ENCODE measurements at places on chromosomes 1 and 21.

GRCh38 chr1:173420330-173420806 is 56.8 kb upstream of the PRDX6 start:
- DNase-seq = peak; percentile 20

DNA sequence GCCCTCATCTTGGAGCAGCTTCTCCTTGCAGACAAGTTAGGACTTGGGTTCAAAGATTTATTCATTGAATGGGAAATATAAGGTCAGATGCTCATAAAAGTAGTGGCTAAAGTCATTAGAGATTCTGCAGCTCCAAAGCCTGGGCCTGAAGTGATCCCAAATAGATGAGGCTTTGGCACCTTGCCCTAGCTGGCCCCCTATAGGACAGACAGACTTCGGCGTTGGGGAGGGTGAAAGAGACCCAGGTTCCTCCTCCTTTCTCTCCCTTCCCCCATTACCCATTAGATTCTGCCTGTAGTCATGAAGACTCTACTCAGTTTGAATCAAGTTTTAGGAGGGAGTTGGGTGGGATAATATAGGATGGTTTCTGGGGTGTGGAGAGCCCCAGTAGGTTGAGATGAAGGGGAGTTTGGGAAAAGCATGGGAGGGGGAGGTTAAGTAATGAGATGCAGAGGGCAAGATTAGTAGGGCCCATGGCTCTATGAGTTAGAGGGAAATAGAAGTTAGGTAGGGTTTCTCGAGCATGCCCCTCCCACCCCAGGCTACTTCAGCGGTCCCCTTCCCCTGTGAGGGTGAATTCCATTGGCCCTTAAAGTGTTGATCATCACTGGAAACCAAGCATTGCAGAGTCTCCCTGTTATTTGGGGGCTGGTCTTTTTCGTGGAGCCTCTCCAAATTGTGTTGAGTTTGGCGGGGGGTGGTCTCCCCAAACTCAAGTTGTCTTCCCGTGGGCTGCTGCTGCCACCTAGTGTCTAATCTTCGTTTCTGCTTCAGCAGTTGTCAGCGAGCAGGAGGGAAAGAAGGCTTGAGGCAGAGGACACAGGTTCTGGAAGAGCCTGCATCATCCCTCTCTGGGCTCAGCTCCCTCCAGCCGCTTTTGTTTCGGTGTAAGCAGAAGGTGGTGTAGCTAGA is 2.1 kb upstream of the AHDC1 start:
- no peak for DNase-seq

GRCh38 chr1:185309566-185309965 is 7.5 kb downstream of the IVNS1ABP start:
- DNase-seq = no peak

DNA sequence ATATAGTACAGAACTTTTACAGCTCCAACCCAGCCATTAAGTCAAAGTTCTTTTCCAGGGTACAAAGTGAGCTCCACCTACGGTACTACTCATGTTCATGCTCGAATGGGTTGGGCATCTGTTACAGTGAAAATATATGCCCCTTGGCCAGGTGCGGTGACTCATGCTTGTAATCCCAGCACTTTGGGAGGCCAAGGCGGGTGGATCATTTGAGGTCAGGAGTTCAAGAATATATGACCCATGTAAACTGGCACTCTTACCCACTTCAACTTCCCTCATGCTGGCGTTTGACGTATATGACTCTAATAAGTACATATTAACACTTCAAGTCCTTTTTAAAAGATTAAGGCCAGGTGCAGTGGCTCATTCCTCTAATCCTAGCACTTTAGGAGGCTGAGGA is 71.3 kb upstream of the PKN2 start:
- no peak for DNase-seq

- peak; percentile 88 for DNase-seq
Measured at GRCh38 chr1:117001254-117001927, at the start of gene CD101. TSS of gene CD101 (plus strand) at chr1:117001760. CDS start at chr1:117001818, 58 bp downstream.

DNA sequence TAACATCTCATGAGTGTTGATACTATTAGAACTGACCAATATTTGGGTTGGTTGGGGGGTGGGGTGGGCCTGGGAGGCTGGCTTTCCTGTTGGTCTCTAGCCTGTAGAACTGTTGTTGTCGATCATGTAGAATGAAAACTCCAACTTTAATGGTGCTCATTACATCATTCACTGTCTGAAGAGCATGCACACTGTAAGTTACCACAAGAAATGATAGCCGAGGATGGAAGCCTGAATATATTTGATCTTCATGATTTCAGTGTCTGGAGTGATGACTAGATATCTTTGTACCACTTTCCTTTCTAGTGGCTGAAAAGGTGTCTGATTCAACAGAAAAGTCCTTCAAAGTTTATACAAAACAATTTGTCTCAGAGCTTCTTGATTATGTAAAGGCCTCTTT is 123.6 kb downstream of the XCL2 start:
- no peak for DNase-seq

DNA sequence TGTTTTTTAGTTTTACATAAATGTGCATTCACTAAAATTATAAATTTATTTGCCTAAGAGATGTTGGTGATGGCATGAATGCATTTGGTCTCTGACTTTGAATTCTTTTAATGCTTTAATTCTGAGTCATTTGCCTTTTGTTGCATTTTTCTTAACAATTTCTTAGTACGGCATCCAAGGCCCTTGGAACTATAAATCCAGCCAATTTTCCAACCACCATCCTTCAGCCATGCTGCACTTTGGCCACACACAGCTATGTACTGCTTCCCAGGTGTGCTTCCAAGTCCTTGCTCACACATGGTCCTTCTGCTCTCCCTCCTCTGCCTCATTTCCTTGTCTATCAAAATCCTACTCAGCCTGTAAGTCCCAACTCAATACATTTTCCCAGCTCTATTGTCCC is 161.0 kb downstream of the DHRS3 start:
- no peak for DNase-seq

DNA sequence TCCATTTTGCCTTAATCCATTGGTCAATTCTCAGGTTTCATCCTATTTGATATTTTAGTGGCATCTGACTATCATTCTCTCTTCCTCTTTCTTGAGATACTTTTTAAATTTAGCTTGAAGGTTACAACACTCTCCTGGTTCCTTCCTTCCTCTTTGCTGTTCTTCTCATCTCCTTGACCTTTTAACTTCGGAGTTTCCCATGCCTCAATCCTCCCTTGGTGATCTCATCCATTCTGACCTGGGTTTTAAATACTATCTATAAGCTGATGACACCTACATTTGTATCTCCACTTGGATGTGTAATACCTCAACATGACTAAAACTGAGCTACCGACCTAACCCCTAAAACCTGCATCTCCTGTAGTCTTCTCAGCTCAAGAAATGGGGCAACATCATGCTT is 4.8 kb upstream of the ZNF687 start:
- no peak for DNase-seq

- no peak for DNase-seq
Measured at GRCh38 chr1:70458131-70458530, 47.1 kb downstream of the CTH start.

GRCh38 chr1:217063172-217063908 is 340.1 kb upstream of the ESRRG start:
- no peak for DNase-seq

GRCh38 chr1:234960722-234961455 is 167.7 kb downstream of the TOMM20 start:
- no peak for DNase-seq

GRCh38 chr1:39086386-39086785 is 60.2 kb downstream of the NDUFS5 start:
- DNase-seq = no peak

- no peak for DNase-seq
Measured at GRCh38 chr1:27724961-27725373, 794 bp upstream of the FAM76A start.

GRCh38 chr1:165737196-165737595 is 31.5 kb downstream of the TMCO1 start:
- DNase-seq = no peak

- no peak for DNase-seq
Measured at GRCh38 chr1:237197470-237198425, 155.8 kb downstream of the RYR2 start.

DNA sequence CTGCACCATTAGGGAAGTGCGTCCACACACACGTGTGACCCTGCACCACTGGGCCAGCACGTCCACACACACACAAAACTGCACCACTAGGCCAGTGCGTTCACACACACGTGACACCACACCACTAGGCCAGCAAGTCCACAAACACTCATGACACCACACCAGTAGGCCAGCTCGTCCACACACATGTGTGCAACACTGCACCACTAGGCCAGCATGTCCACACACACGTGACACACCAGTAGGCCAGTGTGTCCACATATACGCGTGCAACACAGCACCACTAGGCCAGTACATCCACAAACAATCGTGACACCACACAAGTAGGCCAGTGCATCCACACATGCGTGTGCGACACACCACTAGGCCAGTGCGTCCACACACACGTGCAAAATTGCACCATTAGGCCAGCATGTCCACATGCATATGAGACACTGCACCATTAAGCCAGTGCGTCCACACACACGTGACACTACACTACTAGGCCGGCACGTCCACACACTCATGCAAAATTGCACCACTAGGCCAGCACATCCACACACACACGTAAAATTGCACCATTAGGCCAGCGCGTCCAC is 235.0 kb downstream of the SLC45A1 start:
- DNase-seq = no peak

GRCh38 chr1:215215846-215216245 is 133.3 kb downstream of the KCNK2 start:
- DNase-seq = no peak

- no peak for DNase-seq
Measured at GRCh38 chr1:220786337-220787068, at the start of gene MTARC1. TSS of gene MTARC1 (plus strand) at chr1:220786913. CDS start at chr1:220786945, 32 bp downstream.

- no peak for DNase-seq
Measured at GRCh38 chr1:245512181-245512888, 357.6 kb downstream of the KIF26B start.

DNA sequence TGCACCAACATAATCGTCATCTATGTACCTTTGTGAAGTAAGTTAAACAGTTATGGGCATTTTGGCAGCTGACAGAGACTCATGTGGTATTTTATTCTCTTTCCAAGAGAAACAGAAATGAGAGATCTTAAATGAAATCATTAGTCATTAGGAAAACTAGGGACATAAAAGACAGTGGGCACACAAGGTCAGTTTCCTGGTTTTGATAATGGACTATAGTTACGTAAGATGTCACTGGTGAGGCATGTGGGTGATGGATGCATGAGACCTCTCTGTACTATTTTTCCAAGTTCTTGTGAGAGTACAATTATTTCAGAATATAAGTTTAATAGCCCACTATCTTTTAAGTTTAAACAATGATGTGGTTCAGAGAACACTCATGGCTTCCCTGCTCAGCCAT is 216.9 kb downstream of the APP start:
- DNase-seq = no peak

DNA sequence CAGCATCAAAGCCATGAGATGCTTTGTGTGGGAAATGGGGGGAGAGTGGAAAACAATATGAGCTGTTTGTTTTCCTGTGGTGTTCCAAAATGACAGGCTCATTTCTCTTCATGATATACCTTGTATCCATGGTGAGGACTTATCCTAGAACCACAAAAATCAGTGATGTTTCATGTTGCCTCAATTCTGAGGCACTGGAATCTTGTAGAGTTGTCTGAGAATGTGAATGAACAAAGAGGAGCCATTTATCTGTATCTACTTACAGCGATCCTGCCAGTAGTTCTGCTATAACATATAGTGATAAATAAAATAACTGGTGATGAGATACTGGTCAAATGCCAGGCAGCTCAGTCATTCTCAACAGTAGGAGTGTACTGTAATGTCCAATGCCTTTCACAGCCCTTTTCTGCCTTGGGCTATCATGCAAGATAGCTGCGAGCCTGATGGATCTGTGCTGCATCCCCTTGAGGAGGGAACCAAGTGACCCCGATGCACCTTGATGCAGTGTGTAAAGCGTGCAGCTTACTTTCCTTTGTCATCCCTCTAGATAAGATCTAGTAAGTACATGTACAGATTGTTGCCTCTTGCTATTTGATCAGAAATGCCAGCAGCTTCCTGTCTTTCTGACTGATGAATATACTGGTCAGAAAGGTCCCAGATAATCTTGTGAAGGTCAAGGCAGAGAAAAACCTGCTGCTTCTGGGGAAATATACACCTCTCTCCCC is 52.8 kb downstream of the SLC44A3 start:
- DNase-seq = no peak

DNA sequence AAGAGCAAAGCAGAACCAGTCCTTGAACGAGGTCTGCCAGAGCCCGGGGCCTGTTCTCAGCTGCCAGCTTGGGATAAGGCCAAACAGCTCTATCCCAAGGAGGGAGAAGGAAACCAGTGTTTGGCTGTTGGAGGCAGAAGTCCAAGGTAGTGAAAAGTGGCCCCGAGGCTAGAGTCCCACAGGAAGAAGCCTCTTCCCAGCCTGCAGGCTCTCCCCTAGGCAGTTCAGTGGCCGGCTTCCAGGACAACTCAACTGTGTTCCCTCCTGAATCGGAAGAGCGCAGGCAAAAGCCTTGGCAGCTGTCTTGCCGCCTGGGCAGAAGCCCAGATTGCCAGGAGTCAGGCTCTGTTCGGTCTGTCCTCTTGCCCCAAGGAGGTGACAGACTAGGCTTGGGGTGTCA is 19.3 kb downstream of the QSOX1 start:
- no peak for DNase-seq

DNA sequence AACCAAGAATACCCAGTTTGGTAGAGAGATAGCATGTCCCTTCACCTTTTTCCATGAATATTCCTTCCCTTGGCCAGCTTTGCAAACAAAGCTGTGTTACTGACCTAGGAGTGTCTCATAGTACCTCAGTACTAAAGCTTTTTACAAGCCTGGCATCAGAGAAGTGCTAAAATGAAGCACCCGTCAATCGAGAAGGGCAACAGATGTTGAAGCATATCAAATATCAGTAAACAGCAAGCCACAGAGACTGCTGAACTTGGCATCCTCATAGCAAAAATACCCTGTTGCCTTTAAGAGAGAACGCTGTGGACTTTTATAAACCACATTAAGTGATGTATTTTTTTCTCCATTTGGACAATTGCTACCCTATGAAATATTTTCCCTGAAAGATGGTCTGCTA is 128.6 kb upstream of the HOOK1 start:
- DNase-seq = no peak

DNA sequence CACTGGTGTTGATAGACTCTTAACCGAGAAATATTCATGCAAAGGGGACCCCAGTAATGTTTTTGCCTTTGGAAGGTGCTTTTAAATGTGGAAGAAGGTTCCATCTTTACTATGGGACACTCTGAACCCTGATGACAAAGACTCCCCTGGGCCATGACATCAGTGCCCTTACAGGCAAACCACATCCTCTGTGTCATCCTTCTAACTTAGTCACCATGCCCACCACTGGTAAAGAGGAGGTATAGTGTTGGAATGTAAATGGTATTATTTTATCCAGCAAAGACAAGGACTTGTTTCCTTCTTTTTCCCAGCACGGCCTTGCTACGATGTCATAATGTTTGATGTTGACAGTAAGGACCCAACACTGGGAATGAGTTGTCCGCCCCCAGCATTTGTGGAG is 12.6 kb downstream of the METTL13 start:
- DNase-seq = no peak

DNA sequence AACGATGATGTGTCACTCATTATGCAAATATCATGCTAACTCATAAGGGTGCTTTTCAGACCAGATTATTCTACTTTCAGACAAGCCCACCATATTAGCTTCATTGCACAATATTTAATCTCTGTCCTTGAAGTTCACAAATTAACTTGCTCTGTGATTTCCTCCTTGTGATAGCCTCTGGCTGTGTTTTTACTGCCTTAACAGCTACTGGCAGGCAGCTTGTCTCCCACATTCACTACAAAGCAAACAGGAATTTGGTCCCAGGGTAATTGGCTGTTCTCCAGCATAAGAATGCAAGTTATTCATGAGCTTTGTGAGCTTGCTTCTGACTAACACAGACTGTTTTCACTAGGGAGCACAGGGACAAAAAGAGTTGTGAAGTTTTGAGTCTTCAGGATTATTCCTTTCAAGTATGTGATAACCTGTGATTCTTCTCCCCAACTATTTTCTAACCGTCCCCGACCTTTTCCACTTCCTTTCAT is 87.9 kb upstream of the HMCN1 start:
- no peak for DNase-seq
